ENCODE measurements at places on chromosomes 2 and 18.

GRCh38 chr2:95159690-95160449 is at the start of gene ZNF514:
TSS of gene ZNF514 (minus strand) at chr2:95159848. CDS start at chr2:95153253, 6,595 bp downstream.
- DNase-seq: peak; percentile 90

GRCh38 chr2:64699712-64700111 is 46.0 kb upstream of the SERTAD2 start:
- no peak for DNase-seq

DNA sequence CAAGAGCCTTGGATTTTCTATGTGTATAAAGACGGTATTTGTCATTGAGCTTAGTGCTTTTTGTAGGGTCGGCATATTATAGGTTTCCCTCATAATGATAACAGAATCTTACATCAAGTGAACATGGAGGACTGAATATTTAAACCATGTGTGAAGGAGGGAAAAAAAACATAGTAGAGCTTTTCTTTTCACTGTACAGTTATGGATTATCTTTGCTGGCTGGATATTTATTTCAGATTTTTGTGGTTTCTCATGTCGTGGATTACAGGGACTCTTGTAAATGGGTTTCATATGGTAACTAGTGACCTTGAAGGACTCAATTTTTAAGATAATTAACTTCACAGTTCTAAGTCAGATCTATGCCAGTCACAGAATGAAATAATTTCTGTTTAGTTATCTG is 330.2 kb upstream of the NRP2 start:
- DNase-seq: no peak

DNA sequence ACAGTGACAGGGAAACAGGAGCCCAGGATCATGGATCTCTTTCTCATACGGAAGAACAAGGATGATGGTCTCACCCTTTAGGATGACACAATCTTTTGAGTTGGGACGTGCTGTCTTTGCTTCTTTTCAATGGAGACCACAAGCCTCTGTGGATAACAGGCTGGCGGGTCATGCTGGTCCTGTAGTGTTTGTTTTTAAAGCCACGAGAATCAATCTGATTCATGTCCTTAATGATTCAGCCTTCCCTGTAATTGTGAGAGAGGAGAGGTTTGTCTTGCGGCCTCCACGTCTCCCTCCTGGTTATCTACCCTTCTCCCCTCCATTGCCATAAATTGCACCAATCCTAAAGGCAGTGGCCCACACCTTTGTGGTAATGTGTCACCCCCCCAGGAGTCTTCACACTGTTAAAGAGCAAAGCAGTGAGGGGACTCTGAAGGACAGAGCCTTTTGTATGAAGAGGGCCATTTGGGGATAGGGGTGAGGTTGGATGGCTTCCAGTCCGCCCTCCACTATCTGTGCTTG is 87.7 kb upstream of the TGFA start:
- no peak for DNase-seq

DNA sequence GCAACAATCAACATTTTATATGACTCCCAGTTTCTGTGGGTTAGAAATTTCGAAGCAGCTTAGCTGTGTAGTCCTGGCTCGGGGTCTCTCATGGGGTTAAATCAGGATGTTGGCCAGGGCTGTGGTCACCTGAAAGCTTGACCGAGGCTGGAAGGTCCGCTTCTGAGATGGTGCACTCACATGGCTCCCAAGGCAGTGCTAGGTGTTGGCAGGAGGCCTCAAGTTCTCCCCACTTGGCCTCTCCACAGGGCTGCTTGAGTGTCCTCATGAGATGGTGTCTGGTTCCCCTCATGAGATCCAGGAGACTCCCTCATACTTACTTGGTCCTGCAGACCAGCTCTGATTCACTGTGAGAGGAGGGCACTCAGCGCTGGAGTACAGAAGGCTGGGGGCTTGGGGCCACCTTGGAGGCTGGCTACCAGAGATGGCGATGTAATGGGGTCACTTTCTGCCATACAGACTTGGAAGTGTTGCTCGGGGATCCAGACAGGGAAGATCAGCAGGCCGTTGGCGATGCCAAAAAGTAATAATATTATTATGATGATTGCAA is 98.8 kb downstream of the INHBB start:
- DNase-seq: no peak

DNA sequence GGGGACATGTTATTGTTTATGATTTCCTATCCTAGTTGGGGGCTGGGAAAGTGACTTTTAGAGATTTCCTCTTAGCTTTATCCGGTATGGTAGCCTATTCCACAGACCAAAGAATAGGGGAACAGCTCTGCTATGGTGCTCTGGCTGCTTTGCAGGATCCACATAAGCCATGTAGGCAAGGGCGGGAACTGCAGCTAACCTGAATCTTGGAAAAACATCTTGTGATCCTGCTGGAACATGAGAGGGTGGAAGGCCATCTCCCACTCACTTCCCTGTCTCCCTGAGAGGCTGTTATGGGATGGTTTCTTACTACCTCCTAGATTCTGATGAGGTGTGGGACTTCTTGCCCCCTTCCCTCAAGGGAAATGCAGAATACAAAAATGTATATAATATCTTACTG is 2.0 kb upstream of the DARS1 start:
- no peak for DNase-seq

DNA sequence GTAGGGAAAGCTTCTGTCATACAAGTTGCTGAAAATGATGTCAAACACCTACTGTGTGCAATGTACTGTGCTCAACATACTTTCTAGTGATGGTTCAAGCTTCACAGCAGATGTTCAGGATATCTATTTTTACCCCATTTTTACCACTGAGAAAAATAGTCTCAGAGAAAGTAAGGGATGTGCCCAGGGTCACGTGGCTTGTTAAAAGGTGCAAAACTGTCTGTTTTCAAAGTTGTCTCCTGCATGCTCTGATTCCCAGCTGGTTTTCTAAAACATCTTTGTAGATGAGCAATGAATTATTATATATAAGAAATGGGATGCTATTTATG is 145.5 kb upstream of the LHCGR start:
- DNase-seq: no peak

DNA sequence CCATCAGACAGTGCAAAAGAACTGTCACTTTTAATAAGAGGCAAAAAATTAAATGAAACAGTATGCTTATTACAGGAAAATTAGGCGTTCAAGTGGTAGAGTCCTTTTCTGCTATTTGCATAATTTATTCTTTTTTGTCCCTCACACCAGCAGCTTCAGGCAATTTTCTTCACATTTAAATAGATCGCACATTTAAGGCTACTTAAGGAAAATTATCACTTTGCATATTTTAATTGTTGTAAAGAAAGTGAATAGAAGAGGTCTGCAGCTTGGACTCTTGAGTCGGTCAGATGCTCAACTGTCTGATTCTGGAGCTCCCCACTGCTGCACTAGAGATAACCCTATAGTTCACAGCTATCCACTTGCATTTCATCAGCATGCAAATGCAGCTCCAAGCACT is 141.3 kb downstream of the FIGN start:
- no peak for DNase-seq

DNA sequence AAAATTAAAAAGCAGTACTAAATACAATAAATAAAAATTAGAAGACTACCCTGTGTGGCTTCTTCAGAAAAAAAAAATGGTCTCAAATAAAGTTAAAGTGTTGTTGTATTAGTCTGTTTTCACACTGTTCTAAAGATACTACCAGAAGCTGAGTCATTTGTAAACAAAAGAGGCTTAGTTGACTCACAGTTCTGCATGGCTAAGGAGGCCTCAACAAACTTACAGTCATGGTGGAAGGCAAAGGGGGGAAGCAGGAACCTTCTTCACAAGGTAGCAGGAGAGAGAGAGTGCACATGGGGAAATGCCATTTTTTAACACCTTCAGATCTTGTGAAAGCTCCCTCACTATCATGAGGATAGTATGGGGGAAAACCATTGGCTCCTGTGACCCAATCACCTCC is 612.8 kb downstream of the RNF144A start:
- no peak for DNase-seq

DNA sequence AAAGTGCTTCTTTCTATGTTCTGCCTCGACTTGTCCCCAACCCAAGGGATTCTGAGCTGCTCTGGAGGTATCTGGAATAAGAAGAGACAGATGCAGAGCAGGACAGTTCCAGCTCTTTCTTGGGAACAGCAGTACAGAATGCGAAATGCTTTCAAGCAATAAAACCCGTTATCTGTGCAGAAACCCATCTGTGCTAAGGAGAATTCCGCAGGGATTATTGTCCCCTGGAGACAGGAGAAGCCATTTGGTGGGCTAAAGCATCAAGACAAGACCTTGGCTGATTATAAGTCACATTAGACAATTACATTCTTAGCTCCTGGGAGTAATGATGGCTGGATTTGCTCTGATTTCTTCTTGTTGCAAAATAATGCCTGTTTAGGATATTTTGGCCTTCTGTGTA is 185.4 kb upstream of the GLI2 start:
- DNase-seq: no peak

GRCh38 chr2:233062946-233063268 is 2.8 kb downstream of the INPP5D start:
- DNase-seq: no peak

GRCh38 chr2:68317971-68318913 is 1.5 kb downstream of the CNRIP1 start:
- no peak for DNase-seq

DNA sequence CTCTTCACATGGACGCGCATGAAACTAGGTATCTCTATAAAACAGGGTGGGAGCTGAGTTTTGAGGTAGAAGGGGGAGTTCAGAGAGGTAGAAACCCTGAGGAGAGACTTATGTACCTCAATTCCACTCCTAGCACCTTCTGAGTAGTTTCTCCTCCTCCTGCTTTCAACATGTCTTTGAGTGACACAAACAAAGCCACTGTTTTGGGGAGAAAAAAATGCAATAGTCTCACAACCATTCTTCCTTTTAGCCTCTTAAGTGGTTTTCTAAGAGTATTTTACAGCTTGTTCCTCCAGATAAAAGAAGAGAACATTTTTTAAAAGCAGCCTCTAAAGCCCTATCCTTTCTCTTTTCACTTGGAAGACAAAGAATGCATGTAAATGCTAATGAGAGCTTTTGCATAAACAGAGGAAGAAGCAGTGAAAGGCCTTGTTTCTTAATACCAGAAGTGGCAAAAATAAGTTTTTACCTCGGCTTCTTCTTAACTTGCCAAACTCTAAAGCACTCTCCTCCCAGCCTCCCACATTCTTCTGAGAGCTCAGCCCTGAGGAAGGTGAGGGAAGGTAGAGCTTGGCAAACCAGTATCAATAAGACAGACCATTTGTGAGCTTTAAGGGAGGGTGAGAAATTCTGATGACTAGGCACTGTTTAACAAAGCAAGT is 1304.4 kb upstream of the ACVR2A start:
- no peak for DNase-seq

GRCh38 chr2:4556135-4556896 is 852.9 kb downstream of the DCDC2C start:
- no peak for DNase-seq

GRCh38 chr2:84717302-84717701 is 163.6 kb downstream of the TRABD2A start:
- no peak for DNase-seq

GRCh38 chr2:192687015-192687414 is 492.3 kb upstream of the TMEFF2 start:
- DNase-seq: no peak

- DNase-seq: no peak
These were observed 39.6 kb downstream of the ZEB2 start for GRCh38 chr2:144480285-144480684.

DNA sequence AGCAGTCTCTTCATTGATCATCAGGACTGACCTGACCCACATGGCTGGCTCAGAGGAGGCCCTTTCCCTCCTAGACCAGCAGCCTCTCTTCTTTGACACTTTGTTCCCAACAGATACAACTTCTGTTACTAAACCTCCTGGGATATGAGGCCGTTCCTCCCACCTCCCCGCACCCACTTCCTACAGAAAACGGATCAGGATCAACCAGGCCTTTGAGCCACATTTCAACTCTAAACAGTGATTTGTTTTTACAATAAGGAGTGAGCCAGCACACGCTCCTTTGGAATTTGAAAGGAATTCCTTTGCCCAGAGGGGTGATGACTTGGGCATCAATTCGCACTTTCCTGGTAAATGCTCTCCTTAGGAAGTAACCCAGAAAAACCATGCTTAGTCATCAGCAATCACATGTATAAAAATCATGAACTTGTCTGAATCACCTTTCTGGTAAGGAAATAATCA is 180.4 kb downstream of the FAM124B start:
- no peak for DNase-seq

GRCh38 chr18:42192251-42193248 is 237.5 kb downstream of the PIK3C3 start:
- DNase-seq: no peak

All from CD8-positive, alpha-beta T cell (primary cell).